GM12892 (cell line): ENCODE measurements at places on chromosomes 5 and 9.

DNA sequence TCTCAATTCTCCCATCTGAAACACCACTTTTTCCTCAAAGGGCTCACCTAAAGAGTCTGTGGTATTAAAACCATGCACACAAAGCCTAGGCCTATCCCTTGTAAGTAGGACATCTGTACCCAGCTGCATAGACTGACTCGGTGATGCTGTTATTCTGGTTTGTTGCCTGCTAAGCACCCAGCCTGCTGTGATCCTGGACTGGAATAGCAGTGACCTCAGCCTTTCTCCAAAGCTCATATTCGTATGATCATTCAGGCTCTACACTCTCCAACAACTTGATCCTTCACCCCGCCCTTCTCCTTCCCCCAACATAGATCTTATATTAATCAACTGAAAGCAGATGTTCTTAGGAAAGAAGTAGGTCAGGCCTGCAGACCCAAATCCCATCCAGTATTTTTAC is 81.4 kb upstream of the WWC1 start:
- DNase-seq: no peak

DNA sequence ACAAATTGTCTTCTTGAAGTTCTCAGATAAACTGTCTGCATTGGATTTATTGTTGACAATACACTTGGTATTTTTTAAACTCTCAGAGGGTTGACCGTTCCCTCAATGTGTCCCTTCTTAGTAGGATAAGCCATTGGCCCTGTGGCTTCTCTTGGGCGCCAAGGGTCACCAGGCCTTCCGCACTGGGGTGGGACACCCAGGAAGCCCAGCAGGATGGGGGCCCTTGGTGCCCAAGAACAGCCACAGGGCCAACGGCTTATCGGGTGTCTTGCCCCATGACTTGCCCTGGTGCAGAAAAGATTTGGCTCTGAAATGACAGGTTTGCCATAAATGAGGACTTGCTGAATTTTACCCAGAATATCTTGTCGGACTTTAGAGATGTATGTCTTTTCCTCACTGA is 375.0 kb downstream of the IRX2 start:
- DNase-seq: no peak

DNA sequence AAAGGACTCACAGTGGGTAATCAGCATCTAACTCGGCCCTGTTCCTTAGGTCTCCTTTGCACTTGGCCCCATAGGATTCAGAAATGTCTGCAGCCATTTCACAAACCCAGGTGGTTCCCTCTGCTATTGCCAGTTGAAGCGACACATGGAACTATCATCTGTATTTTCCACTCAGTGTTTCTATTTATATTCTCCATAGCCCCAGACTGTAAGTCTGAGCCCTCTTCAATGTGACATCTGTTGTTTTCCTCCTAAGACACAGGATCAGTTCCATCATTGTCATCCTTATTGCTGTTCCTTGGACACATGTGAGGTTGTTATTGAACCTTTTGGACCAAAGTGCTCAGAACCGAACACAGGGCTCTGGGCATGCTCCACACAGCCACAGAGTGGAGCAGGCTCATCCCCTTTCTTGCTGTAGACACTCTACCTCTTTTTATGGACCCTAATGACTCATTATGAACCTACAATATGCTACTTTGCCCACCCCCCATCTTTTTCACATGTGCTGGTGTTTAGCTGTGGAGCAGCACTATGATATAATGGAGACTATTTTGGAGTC is 36.4 kb downstream of the GARNL3 start:
- DNase-seq: no peak

GRCh38 chr5:67202828-67203227 is 6.2 kb upstream of the CD180 start:
- DNase-seq: no peak

DNA sequence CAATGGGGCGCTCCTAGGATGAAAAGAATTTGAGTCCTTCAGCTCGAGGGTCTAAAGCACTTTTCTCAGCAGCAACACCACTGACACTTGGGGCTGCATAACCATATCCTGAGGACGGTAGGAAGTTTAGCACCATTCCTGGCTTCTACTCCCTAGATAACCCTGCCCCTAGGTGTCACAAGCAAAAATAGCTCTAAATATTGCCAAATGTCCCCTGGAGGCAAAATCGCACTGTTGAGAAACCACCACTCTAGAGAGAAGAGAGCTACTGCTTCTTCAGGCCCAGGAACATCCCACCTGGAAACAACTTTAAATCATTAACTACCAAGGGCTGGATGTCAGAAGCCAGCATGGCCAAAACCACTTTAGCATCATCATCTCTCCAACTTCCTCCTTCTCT is 29.8 kb downstream of the MYO10 start:
- DNase-seq: no peak

DNA sequence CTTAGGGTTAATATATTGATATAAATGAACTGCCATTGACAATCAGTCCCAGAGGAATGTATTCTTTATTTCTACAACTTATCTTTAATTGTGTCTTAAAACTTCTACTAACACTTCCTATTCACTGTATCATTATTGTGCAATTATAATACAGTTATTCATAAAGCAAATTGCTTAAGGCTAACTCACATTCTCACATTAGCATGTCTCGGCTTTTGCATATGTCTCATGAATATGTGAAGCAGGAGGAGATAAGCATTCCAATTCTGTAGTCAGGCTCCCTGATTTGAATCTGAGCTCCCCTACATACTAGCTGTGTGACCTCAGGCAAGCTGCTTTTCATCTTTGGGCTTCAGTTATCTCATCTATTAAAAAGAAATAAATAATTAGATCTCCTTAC is 45.4 kb downstream of the PLGRKT start:
- no peak for DNase-seq

DNA sequence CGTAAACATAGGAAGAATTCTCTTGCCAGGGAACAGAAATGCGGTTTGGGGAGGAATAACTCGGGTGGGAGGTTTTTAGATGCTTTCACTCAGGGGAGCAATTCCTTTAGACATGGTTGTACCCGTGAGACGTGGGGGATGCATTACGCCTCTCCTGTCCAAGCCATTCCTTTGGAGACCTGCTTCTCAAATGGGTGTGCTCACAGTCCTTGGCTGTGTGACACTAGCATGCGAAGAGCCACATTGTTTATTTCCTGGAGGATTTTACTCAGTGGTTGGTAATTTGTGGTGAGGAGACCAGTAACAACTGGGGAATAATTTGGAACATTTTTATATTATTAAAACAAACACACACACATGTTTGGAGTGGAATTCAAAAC is 18.5 kb downstream of the COL15A1 start:
- no peak for DNase-seq

DNA sequence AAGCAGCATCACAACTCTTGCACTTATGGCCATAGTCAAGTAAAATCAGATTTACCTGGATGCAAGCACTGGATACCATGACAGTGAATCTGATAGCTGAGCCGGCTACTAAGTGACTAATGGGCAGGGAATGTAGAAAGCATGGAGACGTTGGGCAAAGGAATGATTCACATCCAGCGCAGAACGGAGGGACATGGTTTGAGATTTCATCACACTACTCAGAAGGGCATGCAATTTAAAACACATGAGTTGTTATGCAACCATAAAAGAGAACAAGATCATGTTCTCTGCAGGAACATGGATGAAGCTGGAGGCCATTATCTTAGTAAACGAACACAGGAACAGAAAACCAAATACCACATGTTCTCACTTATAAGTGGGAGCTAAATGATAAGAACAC is 169.1 kb upstream of the PIK3R1 start:
- DNase-seq: no peak

- DNase-seq: no peak
These were observed 86.3 kb upstream of the PHYKPL start for GRCh38 chr5:178318893-178319292.

GRCh38 chr5:43215073-43215631 is 23.1 kb downstream of the NIM1K start:
- no peak for DNase-seq

GRCh38 chr5:156482818-156483217 is 155.9 kb downstream of the SGCD start:
- DNase-seq: no peak

DNA sequence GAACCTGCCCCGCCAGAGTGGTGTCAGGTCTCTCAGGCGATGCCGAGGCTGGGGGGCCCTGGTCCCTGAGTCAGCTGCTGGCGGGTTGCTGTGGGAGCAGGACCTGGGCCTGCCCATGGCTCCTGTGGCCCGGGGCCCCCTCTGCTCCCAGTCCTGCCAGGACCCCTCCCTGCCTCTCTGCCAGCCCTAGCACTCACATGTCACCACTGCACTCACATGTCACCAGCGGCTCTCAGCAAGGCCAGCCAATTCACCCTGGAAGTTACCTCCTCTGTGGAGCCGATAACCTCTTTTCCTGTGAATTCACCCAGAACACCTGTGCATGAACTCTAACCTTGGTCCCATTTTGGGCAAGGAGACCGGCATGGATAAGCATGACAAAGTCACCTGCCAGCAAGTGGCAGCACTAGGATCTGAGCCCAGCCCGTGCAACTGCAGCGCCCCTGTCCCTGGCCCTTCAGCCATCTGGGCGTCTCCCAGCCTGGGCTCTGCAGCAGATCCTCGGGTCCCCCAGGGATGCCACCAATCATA is 170.2 kb downstream of the GAPVD1 start:
- DNase-seq: no peak

- DNase-seq: no peak
These were observed 42.0 kb downstream of the ACO1 start for GRCh38 chr9:32426278-32426939.

DNA sequence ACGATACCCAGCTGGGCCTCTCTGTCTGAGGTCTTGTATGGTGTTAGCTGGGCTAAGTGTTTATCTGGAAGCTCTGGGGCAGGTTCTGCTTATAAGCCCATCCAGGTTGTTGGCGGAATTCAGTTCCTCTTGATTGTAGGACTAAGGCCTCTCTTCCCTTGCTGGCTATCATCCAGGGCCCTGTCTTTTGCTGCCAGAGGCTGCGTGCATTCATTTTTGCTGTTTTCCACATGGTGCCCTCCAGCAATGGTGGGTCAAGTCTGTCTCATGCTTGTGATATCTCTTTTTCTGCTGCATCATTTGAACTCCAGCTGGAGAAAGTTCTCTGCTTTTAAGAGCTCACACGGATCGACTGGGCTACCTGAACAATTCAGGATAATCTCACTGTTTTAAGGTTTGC is 105.7 kb upstream of the ZNF618 start:
- DNase-seq: no peak

DNA sequence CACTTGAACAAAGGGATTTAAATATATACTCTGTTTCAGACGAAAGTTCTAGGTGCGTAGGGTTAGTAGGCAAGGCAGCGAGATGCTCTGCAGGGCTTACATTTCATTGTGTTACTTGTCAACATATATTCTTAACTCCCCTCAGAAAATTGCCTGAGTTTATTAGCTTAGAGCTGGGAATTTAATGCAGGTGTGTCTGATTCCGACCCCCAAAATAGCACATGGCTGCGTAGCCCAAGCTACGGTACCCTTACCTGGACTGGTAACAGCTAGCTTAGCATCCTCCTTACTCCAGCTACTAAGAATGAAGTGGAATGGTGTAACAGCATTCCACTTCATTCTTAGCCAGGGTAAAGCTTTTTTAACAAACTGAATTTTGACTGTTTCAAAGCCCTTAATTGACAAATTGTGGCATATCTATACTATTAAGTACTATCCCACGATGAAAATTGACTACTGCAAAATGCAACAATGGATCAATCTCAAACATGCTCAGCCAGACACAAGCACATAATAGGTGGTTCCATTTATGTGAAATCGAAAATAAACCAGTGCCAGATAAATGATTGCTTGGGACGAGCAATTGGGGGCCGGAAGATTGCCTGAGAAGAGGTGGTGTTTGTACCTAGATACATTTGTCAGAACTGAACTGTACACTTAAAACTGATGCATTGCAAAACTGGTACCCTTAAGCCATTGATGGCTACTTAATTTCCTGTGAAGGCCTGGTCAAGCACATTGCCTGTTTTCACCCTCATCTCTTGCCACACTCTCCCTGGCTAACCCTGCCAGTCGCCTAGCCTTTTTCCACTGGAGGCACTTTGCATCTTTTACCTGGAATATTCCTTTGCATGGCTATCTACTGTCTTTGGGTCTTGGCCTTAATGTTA is 3.0 kb upstream of the FGF18 start:
- no peak for DNase-seq
